ENCODE measurements at places on chromosomes 6 and 20. TPM values are rescaled to one million over a fixed set of nuclear protein-coding genes. Genes with fewer than 3 reads are reported as not detected.

ARMC12 gene
- 0.62 TPM for total RNA-seq

OPN5 gene
- not detected for total RNA-seq

CTCFL gene
- total RNA-seq = not detected

IRF4 gene
- 0.25 TPM for total RNA-seq

SLC35F1 gene
- total RNA-seq = 0.03 TPM

SLC22A7 gene
- not detected for total RNA-seq

OR2J3 gene
- not detected for total RNA-seq
